ENCODE measurements at places on chromosomes 11 and 22. TPM values are rescaled to one million over a fixed set of nuclear protein-coding genes. Genes with fewer than 3 reads are reported as not detected.

GRCh38 chr11:103585911-103586310, 450.5 kb upstream of the DDI1 start:
- DNase-seq, result no peak

DNA sequence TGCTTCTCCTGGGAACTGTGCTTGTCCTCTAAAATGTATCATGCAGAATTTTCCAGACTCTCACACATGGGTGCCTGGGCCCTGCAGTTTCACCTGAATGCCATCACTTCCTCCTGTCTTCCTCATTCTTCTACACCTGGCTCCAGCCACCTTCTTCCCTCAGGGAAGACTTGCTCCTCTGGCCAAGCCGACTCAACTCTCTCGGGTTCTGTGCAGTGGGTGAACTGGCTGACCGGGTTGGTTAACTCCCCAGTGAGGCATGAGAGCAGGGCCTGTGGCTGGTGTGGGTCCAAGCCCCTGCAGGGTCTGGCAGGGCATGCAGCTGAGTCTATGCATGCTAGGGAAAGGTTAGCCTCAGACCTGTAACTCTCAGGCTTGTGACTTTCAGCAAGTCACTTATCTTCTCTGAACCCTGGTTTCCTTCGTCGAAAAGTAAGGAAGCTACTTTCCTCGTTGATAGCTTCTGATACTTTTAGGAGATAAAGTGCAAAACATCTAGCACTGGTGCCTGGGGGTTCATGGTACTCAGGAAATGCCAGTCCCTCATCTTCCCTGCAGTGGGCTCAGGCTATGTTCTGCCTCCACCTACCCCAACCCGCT, 11.9 kb downstream of the CD82 start:
- no peak for DNase-seq

GRCh38 chr11:99865951-99866350, 821.1 kb upstream of the ARHGAP42 start:
- no peak for DNase-seq

Gene CCDC83
- not detected for total RNA-seq

Gene TRAPPC4
- 66.4 TPM for total RNA-seq

Gene SCUBE2
- total RNA-seq, result 0.31 TPM

GRCh38 chr11:130122141-130122575, 37.4 kb upstream of the ST14 start:
- peak; percentile 75 for DNase-seq

- no peak for DNase-seq
Measured at GRCh38 chr11:112506852-112507251, 246.2 kb upstream of the PLET1 start.

- no peak for DNase-seq
Measured at GRCh38 chr11:77071077-77071476, 4.3 kb downstream of the CAPN5 start.

Gene PKNOX2
- not detected for total RNA-seq

Gene C22orf42
- not detected for total RNA-seq

DNA sequence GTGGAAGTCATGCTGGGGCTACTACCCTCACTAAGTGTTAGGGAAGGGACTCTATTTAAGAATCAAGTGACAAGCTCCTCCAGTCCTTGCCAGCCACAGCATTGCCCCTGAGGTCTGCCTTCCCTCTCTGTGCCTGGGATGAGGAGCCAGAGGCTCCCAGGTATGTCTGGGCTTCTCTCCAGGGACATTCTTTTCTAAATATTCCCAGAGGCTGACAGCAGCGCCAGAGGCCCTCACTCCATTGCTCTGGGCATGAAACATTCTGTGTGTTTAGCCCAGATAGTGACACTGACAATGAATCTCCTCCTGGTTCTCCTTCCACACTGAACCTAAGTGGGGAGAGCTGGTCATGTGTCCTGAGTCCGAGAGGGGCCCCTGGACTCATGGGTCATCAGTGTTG, 2.2 kb downstream of the OR51E1 start:
- no peak for DNase-seq

DNA sequence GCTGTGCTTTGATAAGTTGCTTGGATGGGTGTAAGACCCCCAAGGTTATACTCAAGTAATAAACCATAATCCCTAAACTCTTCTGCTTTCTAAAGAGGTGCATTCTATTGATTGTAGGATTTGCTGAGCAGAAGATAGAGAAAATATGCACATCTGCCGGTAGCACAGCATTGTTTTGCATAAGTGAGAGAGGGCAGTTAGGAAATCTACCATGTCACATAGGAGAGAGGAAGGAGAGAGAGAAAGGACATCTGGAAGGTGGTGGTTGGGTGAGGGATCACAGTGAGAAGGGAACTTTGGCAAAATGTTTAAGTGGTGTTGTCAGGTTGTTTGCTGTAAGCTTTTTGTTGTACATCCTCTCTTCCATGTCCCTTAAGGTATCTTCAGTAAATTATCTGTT, 73.6 kb upstream of the BDNF start:
- no peak for DNase-seq

- DNase-seq, result no peak
Measured at GRCh38 chr22:45094825-45095224, 68.9 kb upstream of the NUP50 start.

GRCh38 chr11:36899800-36900199, 301.8 kb upstream of the RAG2 start:
- no peak for DNase-seq

Gene GAB2
- total RNA-seq, result 1.6 TPM

DNA sequence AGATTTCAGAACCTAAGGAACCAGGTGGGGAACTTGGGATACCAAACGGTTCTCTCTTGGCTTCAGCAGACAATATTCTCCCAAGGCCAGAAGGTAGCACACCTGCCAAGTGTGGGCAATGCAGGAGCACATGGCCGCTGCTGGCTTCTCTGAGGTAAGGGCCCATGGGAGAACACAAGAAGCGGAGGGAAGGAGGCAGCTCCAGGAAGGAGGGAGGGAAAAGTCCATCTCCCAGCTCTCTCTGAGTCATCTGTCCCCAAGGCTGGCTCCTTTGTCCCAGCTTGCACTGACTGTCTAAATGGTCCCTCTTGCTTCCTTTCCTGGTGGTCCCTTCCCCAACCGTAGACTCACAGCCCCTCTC, 557.9 kb upstream of the CADM1 start:
- no peak for DNase-seq

- no peak for DNase-seq
Measured at GRCh38 chr11:117477721-117478120, 150.1 kb downstream of the CEP164 start.

Gene ELFN2
- 0.57 TPM for total RNA-seq

DNA sequence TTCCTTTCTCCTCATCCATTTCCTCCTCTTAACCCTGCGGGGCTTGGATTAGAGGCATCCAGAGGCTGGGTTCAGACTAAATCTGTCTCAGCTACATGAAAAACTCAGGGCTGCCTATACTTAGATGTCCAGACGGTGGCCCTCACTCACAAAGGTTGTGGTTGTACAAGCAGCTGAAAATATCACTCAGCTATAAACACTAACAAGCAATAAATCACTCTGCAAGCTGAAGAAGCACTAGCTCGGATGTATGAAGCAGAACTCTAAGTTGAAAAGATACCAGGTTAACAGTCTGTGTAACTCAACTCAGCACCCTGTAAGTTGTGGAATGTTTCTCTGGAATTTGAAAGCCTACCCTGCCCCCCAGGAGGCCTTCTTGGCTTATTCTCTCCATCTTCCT, 82.9 kb downstream of the EXT2 start:
- no peak for DNase-seq

Gene TNNT3
- total RNA-seq, result 2.3 TPM

GRCh38 chr11:108601150-108601549, 7.6 kb upstream of the EXPH5 start:
- no peak for DNase-seq

Gene C11orf16
- total RNA-seq, result not detected

- DNase-seq, result no peak
Measured at GRCh38 chr11:116874251-116874650, 36.8 kb upstream of the APOA1 start.

- no peak for DNase-seq
Measured at GRCh38 chr11:107182978-107183377, 164.7 kb upstream of the GUCY1A2 start.
